Heart left ventricle (tissue), 16 donors: ENCODE measurements at places on chromosomes 6 and 20. TPM values are rescaled to one million over a fixed set of nuclear protein-coding genes. Genes with fewer than 3 reads are reported as not detected.
A peak's percentile ranks its signal among the peaks of the same experiment; 100 is the strongest.

DNA sequence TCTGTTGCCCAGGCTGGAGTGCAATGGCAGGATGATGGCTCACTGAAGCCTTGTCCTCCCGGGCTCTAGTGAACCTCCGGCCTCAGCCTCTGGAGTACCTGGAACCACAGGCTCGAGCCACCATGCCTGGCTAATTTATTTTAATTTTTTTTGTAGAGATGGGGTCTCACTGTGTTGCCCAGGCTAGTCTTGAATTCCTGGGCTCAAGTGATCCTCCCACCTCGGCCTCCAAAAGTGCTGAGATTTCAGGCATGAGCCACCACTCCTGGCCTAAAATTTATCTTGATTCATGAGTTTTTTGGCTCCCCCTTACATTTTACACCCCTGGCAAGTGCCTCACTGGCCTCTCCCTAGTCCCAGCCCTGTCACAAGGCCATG lies 2.5 kb upstream of the SLC29A1 start:
- no peak for DNase-seq

The SMOC2 gene
- polyA plus RNA-seq: 9.9 TPM

The HLA-DRB1 gene
- 76.3 TPM for polyA plus RNA-seq

DNA sequence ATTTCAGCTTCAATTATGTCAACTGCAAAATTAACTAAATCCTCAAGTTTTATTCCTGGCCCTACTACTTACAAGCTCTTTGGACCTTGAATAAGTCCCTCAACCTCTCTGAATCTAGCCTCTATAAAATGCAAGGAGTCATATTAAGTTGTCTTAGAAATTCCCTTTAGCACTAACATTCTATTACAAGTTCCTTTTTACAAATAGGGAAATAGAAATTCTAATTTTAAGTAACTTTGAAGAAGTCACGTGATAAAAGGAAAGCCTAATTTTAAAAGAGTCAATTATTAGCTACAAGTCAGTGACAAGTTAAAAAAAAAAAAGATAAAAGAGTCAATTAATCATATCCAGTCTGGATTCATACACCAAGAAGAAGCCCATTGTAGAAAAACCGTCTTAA lies 24.6 kb upstream of the GTF3C6 start:
- no peak for DNase-seq

DNA sequence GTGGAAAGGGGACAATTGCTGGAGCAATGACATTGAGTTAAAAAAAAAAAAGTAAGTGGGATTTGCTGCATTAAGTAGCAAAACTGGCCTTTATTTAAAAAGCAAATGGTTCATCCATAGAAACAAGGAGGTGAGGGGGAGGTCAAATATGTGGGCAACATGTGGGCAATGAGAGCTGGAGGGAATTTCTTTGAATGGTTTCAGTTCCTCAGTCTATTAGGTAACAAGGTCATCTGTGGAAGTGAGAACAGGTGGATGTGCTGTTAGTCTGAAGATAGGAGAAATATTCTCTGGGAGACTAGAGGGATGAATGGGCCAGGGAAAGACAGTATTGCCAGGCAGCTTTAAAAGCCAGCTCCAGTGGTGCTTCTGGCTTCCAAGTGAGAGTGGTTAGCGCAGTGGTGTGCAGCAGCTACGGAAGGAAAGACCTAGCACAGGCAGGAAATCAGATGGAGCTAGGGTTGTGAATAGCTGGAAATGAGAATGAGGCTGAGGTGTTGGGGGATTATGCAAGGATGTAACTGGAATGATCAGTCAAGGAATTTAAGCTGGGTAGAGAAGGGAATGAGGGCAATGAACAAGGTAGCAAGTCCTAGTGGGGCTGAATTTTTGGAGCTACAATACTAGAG lies 727.6 kb downstream of the PTPRT start:
- DNase-seq: no peak

DNA sequence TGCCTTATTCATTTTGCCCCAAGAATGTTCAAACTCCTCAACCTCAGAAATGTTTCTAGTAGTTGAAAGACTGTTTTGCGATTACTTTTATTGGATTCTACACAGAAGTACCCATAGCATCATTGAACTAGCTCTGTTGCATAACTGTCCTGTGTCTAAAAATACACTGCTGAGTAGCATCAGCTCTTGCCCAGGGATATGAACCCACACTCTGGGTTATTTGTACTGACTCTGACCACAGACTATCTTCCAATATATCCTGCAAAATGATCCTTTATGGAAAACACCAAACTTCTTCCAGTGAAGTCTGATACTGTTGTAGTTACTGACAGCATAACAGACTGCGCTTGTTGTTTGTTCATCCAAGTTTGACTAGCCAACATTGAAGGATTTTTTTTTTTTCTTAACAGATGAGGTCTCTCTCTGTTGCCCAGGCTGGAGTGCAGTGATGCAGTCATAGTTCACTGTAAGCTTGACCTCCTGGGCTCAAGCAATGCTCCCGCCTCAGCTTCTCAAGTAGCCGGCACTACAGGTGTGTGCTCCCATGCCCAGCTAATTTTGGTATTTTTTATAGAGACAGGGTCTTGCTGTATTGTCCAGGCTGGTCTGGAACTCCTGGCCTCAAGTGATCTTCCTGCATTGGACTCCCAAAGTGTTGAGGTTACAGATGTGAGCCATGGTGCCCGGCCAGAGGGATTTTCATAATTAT lies 49.9 kb downstream of the TULP4 start:
- DNase-seq: no peak

The MED20 gene
- 9.3 TPM for polyA plus RNA-seq

The CNR1 gene
- polyA plus RNA-seq: 0.57 TPM

GRCh38 chr6:45569210-45569945 lies 191.6 kb upstream of the SUPT3H start:
- peak; percentile 46 for DNase-seq

- no peak for DNase-seq
Observed at GRCh38 chr6:134698228-134698627, 251.7 kb downstream of the ALDH8A1 start.

The SPDEF gene
- polyA plus RNA-seq: 0.15 TPM

GRCh38 chr6:111122458-111123286 lies 35.4 kb downstream of the SLC16A10 start:
- no peak for DNase-seq

The MCCD1 gene
- polyA plus RNA-seq: not detected

The APOM gene
- 2.4 TPM for polyA plus RNA-seq

The RAB32 gene
- 9.3 TPM for polyA plus RNA-seq

The CCDC170 gene
- 0.08 TPM for polyA plus RNA-seq

DNA sequence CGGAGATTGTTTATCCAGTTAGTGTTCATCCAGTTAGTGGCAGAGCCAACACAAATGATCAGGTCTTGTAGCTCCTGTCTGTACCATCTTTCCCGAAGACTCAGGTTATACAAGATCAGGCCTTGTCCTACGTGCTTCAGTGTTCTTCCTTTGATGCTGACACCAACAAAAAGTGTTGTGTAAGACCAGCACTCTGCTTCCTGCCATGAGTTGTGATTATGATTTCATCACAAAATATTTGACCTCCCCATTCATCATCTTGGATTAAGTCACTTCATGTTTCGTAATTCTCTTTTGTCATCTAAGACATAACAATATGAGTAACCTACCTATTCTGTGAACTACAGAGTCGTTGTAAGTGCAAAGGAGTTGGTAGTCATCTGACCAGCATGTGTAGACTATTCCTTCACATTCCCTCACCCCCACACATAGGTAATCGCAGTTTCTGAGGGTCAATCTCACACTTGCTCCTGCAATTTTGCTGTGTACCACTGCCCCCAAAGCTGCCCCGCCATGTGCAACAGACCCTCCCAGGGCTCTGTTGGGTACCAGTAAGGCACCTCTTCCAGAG lies 135.6 kb upstream of the SLC22A23 start:
- DNase-seq: no peak

- no peak for DNase-seq
Observed at GRCh38 chr20:63259734-63260460, 5.6 kb upstream of the NKAIN4 start.

DNA sequence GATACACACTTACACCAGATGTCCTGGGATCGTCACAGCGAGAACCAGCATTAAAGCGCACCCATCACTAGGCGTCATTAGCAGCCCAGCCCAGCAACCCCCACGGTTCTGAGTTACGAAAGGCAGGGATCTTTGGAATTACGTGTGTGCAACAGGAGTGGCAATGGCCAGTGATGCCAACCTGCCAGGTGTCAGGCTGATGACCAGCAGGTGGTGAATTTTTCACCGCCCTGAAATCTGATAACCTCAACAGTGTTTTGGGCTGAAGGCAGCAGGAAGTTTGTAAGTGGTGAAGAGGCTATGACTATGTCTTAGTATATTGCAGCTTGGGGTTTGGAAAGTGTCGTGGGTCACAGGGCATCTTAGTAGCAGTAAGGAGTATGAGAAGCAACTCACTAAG lies 166.1 kb downstream of the TMEM242 start:
- no peak for DNase-seq

The SLC22A23 gene
- polyA plus RNA-seq: 2.9 TPM

The RGS17 gene
- under 0.01 TPM for polyA plus RNA-seq

The DEFB124 gene
- not detected for polyA plus RNA-seq
